ENCODE measurements at places on chromosomes 1 and 21.
A peak's percentile ranks its signal among the peaks of the same experiment; 100 is the strongest.

DNA sequence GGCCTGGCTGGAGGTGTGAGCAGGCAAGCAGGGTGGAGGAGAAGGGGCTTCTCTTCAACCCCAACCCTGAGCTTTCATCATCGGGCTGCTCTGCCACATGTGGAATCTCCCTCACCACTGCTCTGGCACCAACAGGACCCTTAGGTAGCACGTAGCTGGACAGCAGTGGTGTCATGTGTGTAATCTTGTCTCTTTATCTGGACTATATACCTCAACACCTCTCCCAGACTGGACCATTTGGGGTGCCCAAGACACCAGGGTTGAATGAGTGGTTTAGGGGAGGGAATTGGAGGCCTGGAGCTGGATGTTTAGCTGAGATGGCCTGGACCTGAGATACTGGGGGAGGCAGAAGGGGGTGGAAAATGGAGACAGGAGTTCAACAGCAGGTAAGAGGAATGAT is 63.0 kb downstream of the UBE2T start:
- no peak for DNase-seq

DNA sequence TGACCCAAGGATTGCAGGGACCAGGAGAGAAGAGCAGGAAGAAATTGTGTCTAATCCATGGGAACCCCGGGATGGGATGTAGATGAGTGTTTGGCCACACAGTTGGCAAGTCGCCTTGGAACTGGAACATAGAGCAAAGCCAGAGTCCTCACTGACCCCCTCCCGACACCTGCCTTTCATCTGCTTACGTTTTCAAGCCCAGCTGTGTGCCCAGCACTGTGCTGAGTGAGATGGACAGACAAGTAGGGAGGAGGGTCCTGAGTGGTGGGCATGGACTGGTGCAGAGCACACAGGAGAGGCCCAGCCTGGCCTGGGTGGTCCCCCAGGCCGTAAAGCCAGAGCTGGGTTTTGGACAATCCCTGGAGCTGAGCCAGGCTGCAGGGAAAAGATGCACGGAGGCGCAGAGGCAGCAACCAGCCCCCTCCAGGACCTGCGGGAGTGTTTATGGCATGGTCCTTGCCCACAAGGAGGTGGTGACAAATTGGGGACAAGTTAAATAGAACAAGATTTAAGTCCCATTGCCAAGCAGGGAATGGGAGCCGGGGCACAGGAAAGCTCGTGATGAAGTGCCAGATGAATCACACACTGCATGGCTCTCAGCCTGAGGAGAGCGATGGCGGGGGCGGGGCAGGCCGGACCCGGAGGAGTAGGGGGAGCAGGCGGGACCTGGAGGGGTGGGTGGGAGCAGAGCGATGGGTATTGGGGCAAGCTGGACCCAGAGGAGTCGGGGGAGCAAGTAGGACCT is 157.8 kb upstream of the VAMP3 start:
- DNase-seq, result no peak

- no peak for DNase-seq
Measured at GRCh38 chr1:6509919-6510291, 18.4 kb upstream of the PLEKHG5 start.

DNA sequence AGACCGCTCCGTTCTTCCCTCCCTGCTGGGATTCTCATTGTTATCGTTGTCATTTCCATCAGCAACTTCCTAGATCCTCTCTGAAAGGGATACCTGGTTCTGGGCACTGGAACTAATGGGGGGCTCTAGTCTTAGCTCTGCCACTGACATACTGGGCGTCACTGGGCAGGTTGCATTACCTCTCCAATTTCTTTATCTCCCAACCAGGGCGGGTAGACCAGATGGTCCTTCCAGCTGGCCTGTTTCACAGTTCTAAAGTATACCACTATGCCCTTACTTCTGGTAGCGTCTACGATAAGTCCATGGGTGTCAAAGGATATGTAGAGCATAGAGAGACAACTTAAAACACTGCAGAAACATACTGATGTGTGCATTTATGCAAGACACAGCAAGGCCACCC is 1.4 kb downstream of the GPR37L1 start:
- no peak for DNase-seq

GRCh38 chr1:53620061-53620855 is 118.7 kb downstream of the GLIS1 start:
- no peak for DNase-seq

DNA sequence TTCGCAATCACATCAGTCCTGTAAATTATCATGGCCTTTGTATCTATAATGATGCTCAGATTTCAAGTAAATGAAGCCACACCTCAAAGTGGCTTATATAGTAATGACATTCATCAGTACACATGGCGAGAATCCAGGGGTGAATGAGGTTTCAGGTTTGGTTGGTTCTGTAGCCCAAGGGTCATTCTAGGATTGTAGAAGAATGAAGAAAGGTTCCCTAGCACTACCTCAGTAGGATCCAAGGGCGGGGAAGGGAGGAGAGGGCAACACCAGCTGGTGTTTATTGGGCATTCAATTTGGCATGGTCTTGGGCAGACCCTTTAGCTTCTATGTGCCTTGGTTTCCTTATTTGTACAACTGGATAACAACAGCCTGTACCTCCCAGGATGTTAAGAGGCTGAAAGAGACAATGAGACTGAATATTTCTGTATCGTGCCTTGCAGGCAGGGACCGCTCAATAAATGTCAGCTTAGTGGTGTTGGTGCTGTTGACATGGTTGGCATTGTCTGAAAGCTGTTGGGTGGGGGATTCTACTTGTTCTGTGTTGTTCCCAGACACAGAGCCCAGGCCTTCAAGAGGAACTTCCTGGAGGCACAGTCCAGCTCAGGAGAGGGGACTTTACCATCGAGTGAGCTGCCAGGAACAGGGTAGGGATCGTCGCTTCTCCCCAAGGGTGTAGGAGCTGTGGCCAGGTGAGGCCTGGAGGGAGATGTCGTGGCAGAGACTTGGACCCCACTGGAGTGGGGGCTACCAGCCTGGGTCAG is 388.2 kb downstream of the PTPRU start:
- no peak for DNase-seq

GRCh38 chr1:109910963-109911798 is 532 bp downstream of the CSF1 start:
- DNase-seq, result peak; percentile 25
